ENCODE measurements at places on chromosomes 2 and 18.

DNA sequence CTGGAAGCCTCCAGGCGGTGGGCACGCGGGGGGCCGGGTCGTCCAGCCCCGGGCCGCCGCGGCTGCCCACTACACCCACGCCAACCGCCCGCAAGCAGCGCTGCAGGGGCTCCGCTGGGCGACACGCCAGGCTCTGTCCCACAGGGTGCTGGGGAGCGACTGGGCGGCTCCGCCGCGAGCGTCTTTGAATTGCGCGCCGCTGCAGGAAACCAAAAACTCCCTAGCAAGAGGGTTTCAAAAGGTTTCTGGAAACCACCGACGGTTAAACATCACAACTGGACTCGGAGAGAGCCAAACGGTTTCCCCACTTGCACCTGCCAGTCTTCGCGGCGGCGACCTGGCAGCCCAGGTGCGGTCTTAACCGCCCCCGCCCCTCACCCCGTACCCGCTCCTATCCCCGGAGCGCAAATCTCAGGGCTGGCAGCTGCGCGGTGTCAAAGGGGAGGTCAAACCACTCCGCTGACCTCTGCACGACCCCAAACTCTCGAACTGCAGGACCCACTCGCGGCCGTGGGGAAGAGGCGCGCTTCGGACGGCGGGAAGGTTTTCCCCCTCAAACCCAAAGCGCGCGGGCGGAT lies 1.0 kb downstream of the CXCR4 start:
- peak; percentile 75 for DNase-seq

DNA sequence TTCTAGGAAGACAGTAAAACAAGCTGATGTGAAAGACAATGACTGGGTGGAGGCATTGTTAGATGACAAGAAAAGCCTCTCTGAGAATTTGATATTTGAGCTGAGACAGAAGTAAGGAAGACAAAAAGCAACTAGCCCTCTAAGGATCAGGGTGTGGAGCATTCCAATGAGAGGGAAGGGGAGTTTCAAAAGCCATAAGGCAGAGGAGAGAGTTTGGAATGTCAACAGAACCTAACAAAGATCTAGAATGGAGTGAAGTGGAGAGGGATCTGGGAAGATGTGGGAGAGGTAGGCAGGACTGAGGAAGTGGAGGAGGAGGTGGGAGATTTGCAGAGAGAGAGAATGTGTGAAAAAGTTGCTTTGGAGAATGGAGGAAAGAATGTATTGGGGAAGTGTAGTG lies 17.3 kb upstream of the ASXL2 start:
- DNase-seq = no peak

DNA sequence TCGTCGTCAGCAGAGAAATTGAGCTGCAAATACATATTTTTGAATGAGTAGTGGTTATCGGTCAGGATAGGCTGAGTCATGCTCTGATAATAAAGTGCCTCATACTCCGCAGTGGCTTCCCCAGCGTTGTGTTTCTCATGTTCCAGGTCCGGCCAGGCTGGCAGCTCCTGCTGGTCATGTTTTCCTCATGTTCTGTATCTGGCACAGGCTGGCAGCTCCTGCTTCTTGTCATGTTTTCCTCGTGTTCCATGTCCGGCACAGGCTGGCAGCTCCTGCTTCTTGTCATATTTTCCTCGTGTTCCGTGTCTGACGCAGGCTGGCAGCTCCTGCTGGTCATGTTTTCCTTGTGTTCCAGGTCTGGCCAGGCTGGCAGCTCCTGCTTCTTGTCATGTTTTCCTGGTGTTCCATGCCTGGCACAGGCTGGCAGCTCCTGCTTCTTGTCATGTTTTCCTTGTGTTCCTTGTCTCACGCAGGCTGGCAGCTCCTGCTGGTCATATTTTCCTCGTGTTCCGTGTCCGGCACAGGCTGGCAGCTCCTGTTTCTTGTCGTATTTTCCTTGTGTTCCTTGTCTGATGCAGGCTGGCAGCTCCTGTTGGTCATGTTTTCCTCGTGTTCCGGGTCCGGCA lies 148.9 kb downstream of the ATP9B start:
- no peak for DNase-seq

DNA sequence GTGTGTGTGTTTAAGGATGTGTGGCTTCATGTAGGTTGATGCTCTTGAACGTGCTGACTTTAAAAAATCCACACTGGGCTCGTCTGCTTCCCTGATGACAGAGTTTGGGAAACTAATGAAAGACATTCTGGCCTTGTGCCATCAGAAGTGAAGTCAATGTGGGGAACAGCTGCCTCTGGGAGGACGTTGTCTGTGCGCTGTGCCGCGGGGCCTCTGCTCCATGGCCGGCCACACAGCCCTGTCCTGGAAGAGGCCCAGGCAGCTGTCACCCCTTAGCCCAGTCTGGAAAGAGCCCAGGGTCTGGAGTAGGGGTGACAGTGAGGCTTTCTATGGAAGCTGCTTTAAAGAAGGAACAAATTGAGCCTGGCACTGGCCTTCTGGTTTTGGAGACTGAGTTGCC lies 155.8 kb downstream of the SH3RF3 start:
- DNase-seq = no peak

DNA sequence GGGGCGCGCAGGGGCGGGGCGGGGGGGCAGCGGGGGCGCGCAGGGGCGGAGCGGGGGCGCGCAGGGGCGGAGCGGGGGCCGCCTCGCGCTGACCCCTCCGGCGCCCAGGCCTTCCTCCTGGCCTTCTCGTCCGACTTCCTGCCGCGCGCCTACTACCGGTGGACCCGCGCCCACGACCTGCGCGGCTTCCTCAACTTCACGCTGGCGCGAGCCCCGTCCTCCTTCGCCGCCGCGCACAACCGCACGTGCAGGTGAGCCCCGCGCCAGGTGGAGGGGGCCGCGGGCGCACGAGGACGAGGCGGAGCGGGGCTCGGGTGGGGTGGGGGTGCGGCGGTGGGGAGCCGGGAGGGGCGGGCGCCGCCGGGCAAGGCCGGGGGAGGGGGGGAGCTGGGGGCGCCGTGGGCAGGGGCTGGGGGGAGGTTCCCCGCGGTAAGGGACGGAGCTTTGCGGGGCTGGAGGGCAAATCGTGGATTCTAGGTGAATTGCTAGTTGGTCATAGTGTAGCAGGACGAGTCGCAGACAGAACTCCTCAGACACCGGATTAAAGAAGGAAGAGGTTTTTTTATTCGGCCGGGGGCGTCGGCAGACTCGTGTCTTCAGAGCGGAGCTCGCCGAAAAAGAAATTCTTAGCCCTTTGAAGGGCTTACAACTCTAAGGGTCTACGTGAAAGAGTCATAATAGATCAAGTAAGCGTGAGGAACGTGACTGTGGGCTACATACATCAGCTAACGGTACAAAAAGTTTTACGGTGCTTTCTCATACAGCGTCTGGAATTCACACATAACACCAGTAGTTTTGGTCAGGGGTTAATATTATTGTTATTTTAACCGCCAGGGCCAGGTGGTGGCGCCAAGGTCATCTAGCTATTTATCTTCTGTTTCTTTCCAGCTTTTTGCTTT lies 29.9 kb downstream of the ANO7 start:
- peak; percentile 42 for DNase-seq

DNA sequence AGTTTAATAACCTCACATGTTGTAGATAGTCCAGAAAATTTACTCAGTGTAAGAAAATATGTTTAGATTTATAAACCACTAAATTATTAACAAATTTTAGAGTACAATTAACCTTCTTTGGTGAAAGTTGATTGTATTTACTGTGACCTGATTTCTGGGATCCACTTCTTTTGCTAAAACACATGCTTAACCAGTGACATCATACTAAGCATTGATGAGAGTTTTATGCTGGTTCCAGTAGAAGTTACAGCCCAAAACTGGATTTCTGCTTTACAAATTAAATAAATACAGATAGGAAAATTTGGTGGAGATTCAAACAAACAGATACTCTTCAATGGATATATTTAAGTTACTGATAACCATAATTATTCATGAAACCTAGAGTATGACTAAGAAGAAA lies 40.9 kb downstream of the RBBP8 start:
- no peak for DNase-seq

DNA sequence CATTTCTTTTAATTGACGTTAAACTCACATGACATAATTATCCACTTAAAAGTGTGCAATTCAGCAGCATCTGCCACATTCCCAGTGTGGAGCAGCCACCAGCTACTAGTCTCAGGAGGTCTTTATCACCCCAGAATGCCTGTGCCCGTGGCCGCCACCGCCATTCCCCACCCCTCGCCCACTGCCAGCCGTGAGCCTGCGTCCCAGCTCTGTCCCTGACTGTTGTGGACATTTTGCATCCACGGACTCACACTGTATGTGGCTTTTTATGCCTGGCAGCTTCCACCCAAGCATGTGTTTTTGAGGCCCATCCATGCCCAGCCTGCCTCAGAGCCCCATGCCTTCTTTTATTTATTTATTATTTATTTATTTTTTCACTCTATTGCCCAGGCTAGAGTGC lies 9.2 kb downstream of the BOK start:
- DNase-seq = no peak

DNA sequence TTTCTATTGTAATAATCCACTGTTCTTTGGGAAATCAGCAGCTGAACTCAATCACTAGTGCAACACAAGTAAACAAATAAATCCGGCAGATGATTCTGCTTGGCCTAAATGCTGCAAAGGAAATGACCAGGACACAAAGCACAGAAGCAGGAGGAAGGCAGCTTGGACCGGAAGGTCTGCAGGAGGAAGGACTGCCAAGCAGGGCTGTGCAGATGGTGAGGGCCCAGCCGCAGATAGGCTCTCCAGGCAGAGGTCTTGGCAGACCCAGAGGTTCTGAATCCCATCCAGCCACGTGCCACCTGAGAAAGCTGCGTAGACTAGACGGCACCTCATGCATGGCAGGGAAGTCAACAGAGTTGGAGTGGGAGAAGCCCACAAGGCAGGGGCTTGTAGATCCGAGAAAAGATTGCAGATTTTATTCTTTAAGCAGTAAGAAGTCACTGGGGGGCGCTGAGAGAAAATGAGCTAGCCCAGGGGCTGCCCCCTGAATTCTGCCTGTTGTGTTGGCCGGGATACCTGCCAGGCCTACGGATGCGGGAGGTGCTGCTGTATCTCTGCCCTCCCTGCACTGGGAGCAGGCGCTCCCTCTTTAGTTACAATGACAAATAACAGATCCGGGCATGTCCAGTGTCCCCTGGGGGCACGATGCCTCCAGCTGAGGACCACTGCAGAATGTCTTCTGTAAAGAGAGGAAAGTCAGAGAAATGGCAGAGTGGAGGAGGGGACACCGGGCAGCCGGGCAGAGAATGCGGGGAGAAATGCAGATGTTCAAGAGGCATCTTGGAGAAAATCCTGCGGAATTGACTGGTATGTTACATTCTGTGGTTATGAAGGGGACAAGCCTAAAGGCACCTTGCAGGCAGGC lies 153.5 kb downstream of the PXDN start:
- no peak for DNase-seq

DNA sequence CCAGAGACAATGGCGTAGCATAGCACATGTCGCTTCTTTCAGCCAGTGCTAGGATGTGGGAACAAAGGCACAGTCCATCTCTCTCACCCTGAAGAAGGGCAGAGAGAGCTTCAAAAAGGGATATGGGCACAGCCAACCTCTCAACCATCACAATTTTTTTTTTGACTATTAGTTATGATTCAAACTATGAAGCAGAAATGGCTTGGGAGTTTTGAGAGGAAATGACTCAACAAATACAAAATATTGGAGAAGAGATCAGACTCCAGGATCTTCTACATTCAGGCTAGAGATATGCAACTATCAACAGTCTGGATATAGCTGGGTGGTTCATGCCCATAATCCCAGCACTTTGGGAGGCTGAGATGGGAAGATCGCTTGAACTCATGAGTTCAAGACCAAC lies 109.1 kb downstream of the MCFD2 start:
- DNase-seq = no peak

DNA sequence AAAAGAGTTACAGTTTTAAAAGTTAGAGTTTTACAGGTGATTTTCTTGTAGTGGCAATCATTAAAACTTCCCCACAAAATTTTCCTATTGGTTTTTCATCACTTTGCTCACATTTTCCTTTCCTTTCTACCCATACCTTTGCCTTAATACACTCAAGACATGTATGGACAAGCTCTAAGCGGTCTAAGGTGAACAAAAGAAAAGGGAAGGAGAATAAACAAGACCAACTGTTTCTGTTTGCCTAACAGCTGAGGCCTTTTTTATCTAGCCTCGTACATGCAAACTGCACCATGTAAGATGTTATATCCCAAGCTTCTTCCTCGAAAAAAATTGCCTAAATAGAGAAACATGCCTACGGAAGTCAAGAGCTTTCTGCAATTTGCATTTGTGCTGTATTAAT lies 33.9 kb upstream of the TBC1D8 start:
- DNase-seq = no peak

- no peak for DNase-seq
These were observed 20.2 kb downstream of the TNP1 start for GRCh38 chr2:216839688-216840087.

- DNase-seq = no peak
These were observed 2.5 kb upstream of the SPP2 start for GRCh38 chr2:234048049-234048448.

GRCh38 chr18:51668101-51668500 lies 470.6 kb upstream of the MEX3C start:
- DNase-seq = peak; percentile 75

GRCh38 chr2:98404556-98405250 lies 40.0 kb upstream of the INPP4A start:
- DNase-seq = no peak

GRCh38 chr2:168678153-168678853 lies 124.1 kb upstream of the NOSTRIN start:
- DNase-seq = no peak

- DNase-seq = no peak
These were observed 8.6 kb downstream of the FAM124B start for GRCh38 chr2:224393157-224393872.

DNA sequence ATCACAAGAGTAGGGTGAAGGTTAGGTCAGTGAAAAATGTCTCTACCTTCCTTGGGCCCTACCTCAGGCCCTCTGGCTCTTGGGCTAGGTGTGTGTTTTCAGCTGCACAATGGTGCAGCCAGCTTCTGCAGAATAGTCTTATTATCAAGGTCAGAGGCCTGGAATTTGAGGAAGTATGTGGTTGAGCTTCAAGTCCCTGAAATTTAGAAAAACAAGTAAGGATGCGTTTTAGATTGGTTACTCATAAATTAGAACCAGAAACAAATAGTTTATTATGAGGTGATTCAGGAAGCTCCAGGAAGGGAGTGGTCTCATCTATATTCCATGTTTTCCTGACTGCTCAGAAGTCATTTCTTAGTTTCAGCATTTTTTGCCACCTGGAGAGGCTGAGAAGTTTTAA lies 204.2 kb upstream of the CELF4 start:
- no peak for DNase-seq

- no peak for DNase-seq
These were observed 18.5 kb downstream of the TRAK2 start for GRCh38 chr2:201432621-201433393.

Data from activated naive CD4-positive, alpha-beta T cell treated with anti-CD3 and anti-CD28 coated beads for 36 hours (primary cell).